Lung (tissue), 17 donors: ENCODE measurements at places on chromosomes 2 and 18. TPM values are rescaled to one million over a fixed set of nuclear protein-coding genes. Genes with fewer than 3 reads are reported as not detected.

DNA sequence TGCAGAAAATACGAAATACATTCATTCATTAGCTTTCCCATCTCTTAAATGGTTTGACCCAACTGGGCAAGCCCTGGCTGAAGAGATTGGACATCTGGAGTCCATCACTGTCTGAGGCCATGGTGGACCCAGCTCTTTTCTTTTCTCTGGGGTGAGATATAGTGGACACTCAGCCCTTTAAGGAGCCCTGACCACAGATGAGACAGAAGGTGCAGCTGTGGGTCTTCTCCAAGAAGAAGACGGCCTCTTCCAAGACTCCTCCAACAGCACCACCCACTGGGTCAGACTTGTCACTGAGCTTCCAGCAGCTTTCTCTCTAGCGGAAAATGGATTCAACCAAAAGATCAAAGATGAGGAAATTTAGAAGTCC is 27.2 kb downstream of the TWIST2 start:
- H3K27me3 ChIP-seq: no peaks in the 10 kb centered on the region
- H3K4me1 ChIP-seq: no peaks in the 10 kb centered on the region
- H3K36me3 ChIP-seq: no peaks in the 10 kb centered on the region
- H3K4me3 ChIP-seq: no peak overlapping the region

OTOF gene
- 0.09 TPM for total RNA-seq

DNA sequence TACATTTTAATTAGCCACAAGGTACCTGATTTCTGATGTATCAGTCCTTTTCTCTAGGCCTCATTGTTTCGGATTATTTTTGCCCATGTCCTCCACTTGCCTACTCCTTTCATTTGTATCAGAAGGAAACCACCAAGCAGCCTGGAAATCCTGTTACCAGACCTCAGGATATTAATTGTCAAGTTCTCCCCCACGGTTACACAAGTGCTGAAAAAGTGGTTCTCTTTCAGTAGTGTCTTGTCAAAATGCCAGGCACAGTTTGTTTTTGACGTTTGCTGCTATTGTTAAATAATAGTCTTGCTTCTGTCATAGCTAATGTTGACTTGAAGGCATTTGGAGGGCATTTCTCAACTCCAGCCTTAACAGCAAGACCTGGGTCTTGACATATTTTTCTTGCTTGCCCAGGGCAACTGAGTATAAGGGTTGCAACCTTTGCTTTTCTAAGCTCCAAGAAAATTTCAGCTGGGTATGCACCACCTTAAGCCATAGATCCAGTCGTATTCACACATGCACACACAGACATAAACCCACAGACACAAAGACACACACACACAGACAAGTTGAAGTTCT is 31.0 kb downstream of the INSIG2 start:
- peak overlapping the region; percentile 61 for H3K27ac ChIP-seq
- no peak overlapping the region for H3K4me3 ChIP-seq
- no peaks in the 10 kb centered on the region for H3K27me3 ChIP-seq
- DNase-seq: no peak

RAD51AP2 gene
- total RNA-seq: not detected

TM4SF20 gene
- total RNA-seq: not detected

KCNJ3 gene
- 0.31 TPM for total RNA-seq

DNA sequence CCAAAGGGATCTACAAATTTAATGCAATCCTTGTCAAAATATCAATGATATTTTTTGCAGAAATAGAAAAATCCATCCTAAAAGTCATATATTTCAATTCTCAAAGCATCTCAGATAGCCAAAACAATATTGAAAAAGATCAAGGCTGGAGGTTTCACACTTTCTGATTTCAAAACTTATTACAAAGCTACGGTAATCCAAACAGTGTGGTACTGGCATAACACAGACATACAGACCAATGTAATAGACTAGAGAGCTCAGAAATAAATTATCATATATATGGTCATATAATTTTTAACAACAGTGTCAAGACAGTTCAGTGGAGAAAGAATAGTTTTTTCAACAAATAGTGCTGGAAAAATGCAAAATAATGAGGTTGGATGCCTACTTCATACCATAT is 40.3 kb upstream of the PROKR1 start:
- no peak for DNase-seq
- H3K36me3 ChIP-seq: no peaks in the 10 kb centered on the region
- no peaks in the 10 kb centered on the region for H3K4me1 ChIP-seq
- H3K27me3 ChIP-seq: no peaks in the 10 kb centered on the region
- H3K27ac ChIP-seq: no peak overlapping the region
- H3K4me3 ChIP-seq: no peak overlapping the region

DNA sequence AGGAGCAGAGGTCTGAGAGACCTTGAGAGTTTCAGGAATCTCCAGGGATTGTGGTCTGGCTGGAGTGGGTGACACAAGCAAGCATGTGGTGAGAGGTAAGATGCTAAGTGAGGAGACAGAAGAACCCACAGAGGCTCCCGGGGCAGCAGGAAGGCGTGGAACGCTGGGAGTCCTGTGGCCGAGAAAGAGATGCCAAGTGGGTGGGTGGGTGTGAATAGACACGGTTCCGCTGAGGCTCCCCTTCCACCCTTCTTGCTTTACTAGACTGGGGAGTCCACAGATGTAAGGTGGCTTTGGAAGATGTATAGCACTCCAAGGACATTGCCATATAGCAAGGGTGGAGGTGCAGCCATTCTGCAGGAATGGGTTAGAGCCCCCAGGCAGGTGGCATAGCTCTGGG is 4.2 kb downstream of the TEX51 start:
- no peak overlapping the region for H3K27ac ChIP-seq
- H3K4me1 ChIP-seq: no peaks in the 10 kb centered on the region
- no peaks in the 10 kb centered on the region for H3K27me3 ChIP-seq
- no peak overlapping the region for H3K4me3 ChIP-seq
